Fibroblast of lung (primary cell): ENCODE measurements at places on chromosomes 2 and 18.
A peak's percentile ranks its signal among the peaks of the same experiment; 100 is the strongest.

DNA sequence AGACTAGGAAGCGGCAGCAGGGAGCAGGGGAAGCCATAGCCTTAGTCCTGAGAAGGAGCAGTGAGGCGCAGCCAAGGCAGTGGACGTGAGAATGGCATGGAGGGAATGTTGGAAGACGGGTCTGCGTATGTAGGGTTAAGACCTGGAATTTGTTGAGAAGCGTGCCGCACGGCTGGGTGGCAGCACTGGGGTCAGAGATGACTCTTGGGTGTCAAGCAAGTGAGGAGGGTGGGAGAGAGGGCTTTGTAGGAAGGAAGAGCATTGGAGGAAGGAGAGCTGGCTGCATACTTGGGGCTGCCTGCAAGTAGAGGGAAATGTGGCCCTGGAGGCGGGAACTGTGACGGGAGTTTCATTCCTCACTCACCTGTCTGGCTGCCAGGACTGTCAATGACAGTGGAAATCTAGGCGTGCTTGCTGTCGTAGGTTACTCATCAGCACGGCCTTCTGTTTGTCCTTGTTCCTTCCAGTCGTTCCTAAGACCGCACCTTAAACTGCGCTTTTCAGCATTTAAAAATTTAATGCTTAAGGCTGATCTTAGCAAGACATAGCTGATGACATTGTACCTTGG, 108.0 kb downstream of the ITGB1BP1 start:
- DNase-seq: no peak

- no peak for DNase-seq
Observed at GRCh38 chr2:649426-650342, 27.5 kb downstream of the TMEM18 start.

- no peak for DNase-seq
Observed at GRCh38 chr18:22171258-22172119, 2.1 kb downstream of the GATA6 start.

GRCh38 chr2:238391042-238391689, 35.6 kb upstream of the ASB1 start:
- DNase-seq: no peak

DNA sequence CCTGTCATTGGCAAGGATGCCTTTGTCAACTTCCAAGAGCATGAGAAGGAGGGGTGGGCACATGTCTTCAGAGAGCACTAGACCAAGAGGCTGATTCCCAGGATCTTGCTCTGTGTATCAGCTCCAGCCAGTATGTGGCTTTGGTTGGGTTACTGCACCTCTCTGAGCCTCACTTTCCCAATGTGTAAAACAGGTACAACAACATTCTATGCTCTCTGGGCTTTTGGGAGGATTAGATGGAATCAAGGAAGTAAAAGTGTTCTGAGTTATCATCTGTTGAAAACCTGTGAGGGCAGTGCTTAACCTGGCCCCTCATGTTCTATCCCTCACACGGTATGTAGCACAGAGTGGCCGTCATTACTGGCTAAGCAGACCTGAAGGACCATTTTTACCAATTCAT, 103.9 kb downstream of the FHOD3 start:
- no peak for DNase-seq

GRCh38 chr2:50401772-50402653, 629.9 kb downstream of the NRXN1 start:
- DNase-seq: peak; percentile 42

- DNase-seq: no peak
Observed at GRCh38 chr18:36635414-36636096, 193.2 kb downstream of the TPGS2 start.

GRCh38 chr2:133130548-133131246, 437.6 kb downstream of the NCKAP5 start:
- no peak for DNase-seq

GRCh38 chr18:23331091-23331920, 121.8 kb upstream of the RIOK3 start:
- DNase-seq: no peak

- no peak for DNase-seq
Observed at GRCh38 chr2:237300739-237301138, 113.2 kb downstream of the COL6A3 start.

- no peak for DNase-seq
Observed at GRCh38 chr2:229689307-229689839, 25.0 kb downstream of the DNER start.

DNA sequence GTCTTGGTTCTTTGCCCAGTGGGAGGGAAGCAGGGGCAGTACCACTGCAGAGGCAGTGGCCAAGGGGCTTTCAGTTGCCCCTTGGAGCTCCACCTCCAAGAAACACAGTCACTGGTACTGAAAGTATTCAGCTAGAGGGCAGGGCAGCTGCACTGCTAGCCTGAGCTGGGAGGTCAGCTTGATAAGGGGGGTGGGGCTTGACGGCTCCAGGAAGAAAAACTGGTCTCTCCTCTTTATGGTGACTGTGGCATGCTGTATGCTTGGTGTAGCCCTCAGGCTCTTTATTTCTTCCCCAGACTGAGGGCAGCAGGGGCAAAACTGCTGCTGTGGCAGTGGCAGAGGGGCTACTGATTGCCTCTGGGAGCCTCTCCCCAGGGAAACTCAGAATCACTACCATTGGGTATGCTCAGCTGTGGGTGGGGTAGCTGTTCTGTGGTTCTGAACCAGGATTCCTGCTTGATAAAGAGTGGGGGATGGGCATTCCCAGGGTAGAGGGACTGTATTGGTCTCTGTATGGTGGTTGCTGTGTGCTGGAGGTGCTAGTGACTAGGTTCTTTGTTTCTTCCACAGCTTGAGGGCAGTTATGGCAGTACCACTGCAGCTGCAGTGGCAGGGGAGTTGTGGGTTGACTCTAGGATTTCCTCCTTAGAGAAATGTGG, 134.6 kb upstream of the SCN7A start:
- no peak for DNase-seq

GRCh38 chr18:10044054-10044453, 130.2 kb downstream of the VAPA start:
- DNase-seq: no peak

DNA sequence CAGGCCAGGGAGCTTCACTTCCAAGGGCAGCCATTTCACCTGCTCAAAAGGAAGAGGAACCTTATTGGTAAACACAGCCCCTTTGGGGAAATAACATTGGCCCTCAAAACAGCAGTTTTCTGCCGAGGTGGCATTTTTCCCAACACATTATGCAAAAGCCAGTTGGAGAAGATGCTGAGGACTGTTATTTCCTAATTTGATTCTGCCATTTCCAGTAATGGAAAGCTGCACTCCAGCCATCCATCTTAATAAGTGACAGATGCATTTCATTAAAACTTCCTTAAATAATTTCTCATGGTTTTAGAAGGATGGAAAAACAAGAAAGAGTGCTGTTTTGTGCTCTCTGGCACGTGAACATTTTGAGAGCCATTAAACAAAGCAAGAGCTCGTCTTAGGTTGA, 55.9 kb upstream of the ALK start:
- DNase-seq: no peak
